ENCODE measurements at places on chromosomes 4 and X. TPM values are rescaled to one million over a fixed set of nuclear protein-coding genes. Genes with fewer than 3 reads are reported as not detected.

GRCh38 chr4:57103051-57103450 lies 7.1 kb downstream of the IGFBP7 start:
- DNase-seq, result no peak

- DNase-seq, result no peak
Observed at GRCh38 chrX:23505531-23506303, 161.6 kb upstream of the PRDX4 start.

DNA sequence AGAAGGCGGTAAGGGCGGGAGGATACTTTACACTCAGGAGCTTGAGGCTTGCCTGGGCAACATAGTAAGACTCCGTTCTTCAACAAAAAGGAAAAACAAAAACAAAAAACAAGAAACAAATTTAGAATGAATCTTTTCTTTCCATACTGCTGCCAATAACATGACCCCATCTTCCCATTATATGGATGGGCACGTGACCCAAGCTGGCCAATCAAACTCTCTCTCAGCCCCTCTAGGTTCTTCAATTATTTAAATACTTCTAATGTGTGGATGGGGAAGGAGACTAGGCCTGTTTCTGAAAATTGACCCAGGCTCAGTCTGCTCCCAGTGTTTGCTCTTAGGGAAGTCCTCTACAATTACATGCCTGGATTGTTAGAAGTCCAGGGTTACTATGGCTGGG lies 22.2 kb upstream of the ATP6AP2 start:
- DNase-seq, result no peak

Gene CETN2
- total RNA-seq, result 43.8 TPM

- no peak for DNase-seq
Observed at GRCh38 chr4:149008415-149009025, 566.3 kb upstream of the NR3C2 start.

Gene REELD1
- not detected for total RNA-seq

GRCh38 chr4:73593631-73594241 lies 26.5 kb downstream of the RASSF6 start:
- DNase-seq, result peak; percentile 39
